ENCODE measurements at places on chromosomes 6 and 20. TPM values are rescaled to one million over a fixed set of nuclear protein-coding genes. Genes with fewer than 3 reads are reported as not detected.

The SGK2 gene
- 2.8 TPM for total RNA-seq

The HLA-DOA gene
- total RNA-seq, result 38.0 TPM

The KHDC1 gene
- 7.0 TPM for total RNA-seq

The GJA10 gene
- not detected for total RNA-seq

The MDC1 gene
- 29.5 TPM for total RNA-seq

The SCUBE3 gene
- total RNA-seq, result 11.4 TPM

GRCh38 chr20:353166-353565 lies 6.3 kb downstream of the NRSN2 start:
- DNase-seq, result no peak

DNA sequence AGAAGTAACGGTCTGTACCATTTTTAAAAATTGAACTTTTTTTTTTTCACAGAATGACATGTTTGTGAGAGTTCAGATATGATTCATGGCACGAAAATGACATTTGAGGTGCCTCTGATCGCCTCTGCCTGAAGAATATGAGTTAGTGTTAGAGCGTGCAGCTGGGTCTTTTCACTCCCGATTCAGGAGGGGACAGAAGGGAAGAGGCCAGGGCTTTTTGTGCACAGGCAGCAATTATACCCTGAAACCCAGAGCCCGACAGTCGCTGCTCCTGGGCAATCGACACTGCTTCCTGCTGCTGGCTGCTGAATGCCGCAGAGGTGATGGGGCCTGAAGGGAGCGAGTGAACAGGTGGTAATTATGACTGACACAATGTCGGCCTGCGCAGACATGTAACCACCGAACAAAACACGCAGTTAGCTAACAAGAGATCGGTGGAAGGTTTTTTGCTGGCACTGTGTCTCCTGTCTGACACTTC lies 652.0 kb upstream of the NOX3 start:
- peak; percentile 45 for DNase-seq

- no peak for DNase-seq
These were observed 17.0 kb upstream of the STX16 start for GRCh38 chr20:58634059-58634458.

- no peak for DNase-seq
These were observed 73.2 kb downstream of the SMOC2 start for GRCh38 chr6:168514216-168514615.

- peak; percentile 24 for DNase-seq
These were observed 206.9 kb downstream of the TMEM242 start for GRCh38 chr6:157116426-157116825.

GRCh38 chr6:78251931-78252330 lies 599.1 kb downstream of the MEI4 start:
- no peak for DNase-seq

- no peak for DNase-seq
These were observed 1413.2 kb upstream of the MAP3K7 start for GRCh38 chr6:92000112-92000511.

DNA sequence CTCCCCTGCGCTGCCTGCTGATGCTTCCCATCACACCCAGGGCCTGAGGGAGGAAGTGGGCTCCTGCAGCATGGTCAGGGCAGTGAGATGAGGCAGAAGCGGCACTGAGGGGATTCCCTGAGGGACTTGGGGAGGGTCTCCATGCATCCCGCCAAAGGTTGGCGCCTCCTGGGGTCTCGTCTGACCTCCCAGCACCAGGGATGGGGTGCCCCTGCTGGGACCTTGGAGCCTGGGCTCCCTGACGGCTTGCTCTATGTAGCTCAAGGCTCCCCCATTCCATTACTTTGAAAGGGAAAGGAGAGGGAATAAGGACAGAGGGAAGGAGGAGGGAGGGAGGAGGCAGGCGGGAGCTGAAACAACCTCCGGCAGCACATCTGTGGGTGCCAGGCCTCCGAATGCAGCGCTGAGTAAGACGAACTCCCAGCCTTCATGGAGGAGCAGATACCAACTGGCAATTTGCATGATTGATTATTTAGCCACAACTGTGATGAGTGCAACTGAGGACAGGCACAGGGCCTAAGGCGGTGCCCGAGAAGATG lies 259.3 kb downstream of the ERMARD start:
- DNase-seq, result no peak

DNA sequence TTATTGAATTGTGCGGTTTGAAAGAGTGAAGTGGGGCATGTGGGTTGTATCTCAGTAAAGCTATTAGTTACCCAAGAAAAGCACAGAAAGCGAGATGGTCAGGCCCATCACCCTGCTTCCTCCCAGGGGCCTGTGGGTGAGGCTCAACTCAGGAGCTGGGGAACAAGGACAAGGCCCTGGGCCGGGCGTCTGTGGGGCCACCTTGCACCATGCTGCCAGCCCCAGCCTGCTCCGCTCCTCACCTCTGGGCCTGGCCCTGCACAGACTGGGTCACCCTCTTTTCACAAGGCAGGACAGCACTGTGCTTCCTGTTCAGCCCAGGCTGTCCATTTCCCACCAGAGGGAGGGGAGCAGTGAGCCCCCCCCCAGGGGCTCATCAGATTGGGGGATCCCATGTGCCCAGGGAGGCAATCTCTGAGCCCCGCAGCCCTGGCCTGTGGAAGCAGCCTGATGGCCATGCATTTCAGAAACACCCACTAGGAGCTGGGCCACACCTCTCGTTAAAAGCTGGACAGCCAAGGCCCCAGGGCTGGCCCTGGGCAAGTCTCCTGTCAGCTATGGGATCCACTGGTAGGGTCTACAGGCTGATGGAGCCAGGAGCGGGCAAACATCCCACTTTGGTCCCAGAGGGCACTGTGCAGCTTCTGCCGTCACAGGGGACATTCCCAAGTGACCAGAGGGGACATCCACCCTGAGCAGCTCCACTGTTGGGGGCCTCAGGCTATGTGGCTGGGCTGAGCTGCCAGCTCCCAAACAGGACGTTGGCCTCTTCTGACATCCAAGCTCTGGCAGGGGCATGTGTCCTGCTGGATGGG lies 55.9 kb downstream of the YTHDF1 start:
- DNase-seq, result no peak

GRCh38 chr6:1473166-1473565 lies 83.8 kb downstream of the FOXF2 start:
- DNase-seq, result no peak

All from neural progenitor cell (in vitro differentiated cells).